ENCODE measurements at places on chromosomes 3 and 15.

DNA sequence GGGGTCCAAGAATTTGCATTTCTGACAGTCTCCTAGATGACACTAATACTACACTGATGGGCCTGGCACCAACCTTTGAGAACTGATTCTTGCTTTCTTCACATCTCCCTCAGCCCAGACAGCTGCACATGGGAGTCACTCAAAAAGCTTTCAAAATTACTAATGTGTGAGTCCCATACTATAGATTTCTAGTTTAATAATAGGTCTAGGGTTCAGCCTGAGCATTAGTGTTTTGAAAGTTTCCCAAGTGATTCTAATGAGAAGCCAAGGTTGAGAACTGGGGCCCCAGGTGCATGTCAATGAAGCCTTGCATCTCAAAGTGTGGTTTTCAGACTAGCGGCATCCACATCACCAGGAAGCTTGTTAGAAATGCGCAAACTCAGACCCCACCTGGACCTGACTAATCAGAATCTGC is 159.9 kb upstream of the CMC1 start:
- no peak for DNase-seq

DNA sequence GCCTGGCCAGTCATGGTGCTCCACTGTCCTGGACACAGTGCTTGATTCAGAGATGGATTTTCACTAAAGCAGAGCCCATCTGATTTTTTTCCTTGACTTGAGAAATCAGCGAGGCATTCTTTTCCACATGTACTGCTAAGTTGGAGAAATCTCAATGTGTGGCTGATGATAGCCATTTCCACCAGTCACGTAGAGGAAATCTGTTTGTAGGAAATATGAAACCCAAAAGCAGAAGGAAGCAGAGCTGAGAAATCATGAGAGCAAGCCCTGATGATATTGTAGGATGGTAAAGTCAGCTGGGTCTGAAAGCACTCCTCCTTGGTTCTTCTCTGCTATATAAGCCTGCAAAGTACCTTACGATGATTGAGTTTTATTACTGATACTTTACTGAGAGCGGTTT is 1233.4 kb downstream of the ROBO2 start:
- DNase-seq = no peak

- no peak for DNase-seq
Observed at GRCh38 chr3:148023994-148024393, 614.8 kb downstream of the ZIC1 start.

- no peak for DNase-seq
Observed at GRCh38 chr3:88003115-88003755, 55.6 kb downstream of the CGGBP1 start.

DNA sequence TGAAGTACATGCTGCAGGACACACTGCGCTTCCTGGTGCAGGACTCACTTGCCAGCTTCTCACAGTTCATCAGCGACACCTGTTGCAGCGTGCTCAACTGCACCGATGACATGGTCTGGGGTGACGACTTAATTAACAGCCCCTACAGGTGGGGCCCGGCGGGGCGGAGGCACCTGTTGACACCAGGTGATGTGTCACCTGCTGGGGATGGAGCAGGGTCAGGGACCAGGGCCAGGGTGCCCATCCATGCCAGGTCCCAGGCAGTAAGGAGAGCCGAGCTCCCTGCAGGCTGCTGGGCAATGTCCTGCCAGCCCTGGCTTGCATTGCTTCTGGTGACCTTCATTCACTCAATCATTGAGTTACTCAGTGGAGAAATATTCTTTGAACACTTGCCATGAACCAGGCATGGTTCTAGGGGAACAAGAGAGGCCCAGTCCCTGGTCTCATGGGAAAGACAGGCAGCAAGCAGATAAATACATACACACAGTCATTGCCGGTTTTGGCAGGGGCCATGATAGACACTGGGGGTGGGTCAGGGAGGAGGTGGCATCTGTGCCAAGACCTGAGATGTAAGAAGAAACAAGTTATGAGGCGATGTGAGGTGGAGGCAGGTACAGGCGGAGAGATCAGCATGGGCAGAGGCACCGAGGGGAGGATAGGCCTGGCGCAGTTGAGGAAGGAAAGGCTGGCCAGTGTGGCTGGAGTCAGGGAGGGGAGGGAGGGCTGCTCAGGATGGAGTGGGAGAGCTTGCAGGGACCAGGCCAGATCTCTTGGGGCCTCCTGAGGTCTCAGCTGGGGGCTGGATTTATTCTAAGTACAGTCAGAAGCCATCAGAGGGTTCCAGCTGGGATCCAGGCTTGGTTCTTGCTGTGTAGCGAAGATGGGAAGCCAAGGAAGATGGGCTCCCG is 30.8 kb downstream of the DNAH1 start:
- no peak for DNase-seq

DNA sequence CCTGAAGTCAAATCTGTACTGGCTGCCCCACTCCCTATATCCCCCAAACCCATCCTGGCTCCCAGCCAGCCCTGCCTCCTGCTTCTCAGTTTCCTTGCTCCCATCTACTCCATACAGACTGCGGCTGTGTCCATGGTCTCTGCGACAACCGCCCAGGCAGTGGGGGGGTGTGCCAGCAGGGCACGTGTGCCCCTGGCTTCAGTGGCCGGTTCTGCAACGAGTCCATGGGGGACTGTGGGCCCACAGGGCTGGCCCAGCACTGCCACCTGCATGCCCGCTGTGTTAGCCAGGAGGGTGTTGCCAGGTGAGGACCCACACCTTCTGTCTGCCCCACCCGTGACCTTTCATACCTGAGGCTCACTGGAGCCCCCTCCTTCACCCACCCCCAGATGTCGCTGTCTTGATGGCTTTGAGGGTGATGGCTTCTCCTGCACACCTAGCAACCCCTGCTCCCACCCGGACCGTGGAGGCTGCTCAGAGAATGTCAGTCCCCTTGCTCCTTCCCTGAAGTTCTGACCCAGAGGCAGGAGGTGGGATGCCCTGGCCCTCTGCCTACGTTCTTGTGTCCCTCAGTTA is 14.7 kb downstream of the STAB1 start:
- DNase-seq = no peak

GRCh38 chr3:65177960-65178376 is 490.2 kb upstream of the ADAMTS9 start:
- no peak for DNase-seq

- no peak for DNase-seq
Observed at GRCh38 chr3:162491952-162492351, 995.3 kb downstream of the OTOL1 start.

DNA sequence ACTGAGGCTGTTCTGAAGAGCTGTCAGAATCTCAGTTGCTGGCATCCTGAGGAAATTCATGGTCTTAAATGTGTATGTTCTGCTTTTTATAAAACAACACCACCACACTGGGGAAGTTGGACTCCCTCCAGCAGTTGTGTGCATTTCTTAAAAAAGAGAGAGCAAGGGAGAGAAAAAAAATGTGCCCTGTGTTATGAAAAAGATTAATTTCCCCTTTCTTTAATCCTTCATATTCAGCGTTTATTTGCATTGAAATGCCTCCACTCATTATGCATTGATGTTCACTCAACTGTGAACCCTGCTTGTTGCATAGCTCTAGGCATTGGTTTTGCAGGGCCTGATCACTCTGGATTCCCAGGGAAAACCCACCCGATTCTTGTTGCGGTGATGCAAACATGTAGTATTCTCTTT is 4.4 kb upstream of the ZNF609 start:
- no peak for DNase-seq

DNA sequence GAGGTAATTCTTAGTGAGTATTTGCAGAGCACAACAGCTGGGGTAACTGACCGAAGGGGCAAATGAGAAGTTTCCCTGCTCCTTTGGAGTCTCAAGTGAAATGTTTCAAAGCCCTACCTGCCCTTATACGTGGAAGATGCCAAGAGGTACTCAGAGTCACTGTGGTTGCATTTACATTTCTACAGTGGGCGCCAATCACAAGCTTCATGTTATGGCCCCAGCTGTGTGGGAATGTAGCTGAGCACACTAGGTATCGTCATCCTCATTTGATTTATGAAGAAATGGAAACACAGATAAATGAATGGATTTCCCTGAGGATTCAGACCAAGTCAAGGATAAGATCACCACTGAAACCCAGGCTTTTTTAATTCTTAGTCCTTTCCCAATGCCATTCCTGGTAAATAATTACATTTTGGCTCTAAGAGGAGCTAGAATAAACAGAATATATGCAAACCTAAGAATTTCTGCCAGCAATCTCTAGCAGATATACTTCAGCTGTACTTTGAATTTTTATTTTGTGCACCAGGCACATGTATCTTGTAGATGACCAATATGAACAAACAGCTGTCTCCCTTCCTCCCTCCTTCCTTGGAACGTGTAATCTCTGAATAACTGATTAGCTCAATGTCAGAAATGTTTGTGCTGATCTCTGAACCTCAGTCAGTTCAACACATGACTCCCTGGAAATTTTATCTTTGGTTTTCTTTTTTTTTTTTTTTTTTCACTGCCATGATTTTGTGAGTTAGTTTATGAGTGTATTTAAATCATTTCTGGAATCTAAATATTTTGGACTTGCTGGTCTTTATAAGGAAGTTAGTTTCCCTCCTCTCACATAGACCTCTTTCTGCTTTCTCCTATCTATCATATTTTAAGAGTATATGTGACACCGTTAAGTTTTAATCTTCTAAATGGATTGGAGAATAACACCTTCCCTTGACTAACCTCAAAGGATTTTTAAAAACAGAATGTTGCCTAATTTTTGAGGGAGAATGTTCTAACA is 69.2 kb downstream of the MAP2K5 start:
- no peak for DNase-seq

- DNase-seq = no peak
Observed at GRCh38 chr15:65762914-65763787, 28.9 kb downstream of the DENND4A start.

- no peak for DNase-seq
Observed at GRCh38 chr3:122787872-122788271, 5.8 kb downstream of the HSPBAP1 start.

GRCh38 chr3:23685541-23686258 is 120.1 kb upstream of the UBE2E1 start:
- DNase-seq = no peak

DNA sequence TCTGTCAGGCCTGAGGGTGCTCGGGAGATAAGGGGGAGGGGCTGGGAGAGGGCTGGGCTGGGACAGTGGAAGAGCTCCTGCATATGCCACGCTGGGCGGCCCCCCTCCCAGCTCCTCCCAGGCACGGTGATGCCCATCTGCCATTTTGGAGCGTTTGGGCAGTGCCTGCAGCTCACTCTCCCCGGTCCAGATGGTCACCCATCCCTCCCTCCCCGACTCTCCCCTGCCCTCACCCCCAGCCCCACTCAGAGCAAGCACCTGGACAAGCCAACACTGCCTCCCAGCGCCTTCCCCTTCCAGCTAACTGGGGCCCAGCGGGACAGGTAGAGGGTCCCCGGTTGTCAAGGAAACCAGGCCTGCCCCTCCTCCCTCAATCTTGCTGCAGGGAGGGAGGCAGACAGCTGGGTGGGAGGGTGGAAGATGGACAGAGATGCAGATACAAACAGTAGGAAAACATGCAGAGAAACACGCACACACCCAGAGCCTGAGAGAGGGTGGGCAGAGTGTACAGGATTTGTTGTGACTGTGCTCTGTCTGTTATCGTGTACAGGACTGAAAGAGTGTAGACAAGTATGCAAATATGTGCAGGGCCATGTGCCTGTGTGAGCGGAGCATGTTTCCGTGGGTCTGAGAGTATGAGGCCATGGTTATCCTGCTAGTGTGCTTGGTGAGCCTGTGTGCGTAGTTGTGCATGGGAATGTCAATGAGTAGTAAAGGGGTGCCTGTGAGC is 17.5 kb upstream of the CORO2B start:
- DNase-seq = no peak

GRCh38 chr3:182795389-182795782 is 2.1 kb downstream of the ATP11B start:
- peak; percentile 1 for DNase-seq

- DNase-seq = no peak
Observed at GRCh38 chr3:195113048-195113447, 157.9 kb downstream of the XXYLT1 start.

DNA sequence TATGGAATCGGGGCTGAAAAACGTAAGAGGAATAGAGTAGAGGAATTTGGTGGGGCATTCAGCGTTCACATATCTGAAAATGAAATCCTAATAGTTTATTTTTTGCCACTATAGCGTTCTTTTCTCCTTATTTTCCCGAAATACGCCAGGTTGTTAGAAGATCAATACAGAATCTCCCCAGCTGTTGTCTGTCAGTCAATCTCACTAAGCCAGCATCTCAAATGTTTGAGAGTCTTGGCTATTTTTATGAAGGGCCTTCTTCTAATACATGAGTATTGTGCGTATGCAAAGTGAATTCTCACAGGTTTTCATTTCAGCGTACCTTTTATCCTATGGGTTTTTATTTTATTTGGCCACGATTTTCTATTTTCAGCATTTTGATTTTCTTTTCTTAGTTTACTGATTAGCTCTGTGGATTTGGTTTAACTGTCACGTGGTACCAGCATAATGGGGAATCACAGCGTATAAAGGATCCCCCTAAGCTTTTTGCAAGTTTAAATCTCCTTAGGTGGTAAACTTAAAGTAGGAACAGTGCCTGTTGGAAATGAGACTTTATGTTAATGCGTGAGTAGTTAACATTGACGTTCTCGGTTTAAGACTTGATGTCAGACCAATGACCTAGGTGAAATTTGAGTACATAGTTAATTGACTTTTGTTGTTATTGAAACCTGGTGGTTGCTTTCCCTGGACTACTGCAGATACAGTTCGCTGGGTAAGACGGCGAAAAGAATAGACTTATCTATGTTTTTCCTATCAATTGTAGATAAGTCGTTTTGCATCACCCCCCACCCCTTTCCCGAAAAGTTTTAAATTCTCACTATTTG is 1.3 kb downstream of the FXR1 start:
- no peak for DNase-seq

- no peak for DNase-seq
Observed at GRCh38 chr3:64684715-64685261, 3.0 kb downstream of the ADAMTS9 start.

DNA sequence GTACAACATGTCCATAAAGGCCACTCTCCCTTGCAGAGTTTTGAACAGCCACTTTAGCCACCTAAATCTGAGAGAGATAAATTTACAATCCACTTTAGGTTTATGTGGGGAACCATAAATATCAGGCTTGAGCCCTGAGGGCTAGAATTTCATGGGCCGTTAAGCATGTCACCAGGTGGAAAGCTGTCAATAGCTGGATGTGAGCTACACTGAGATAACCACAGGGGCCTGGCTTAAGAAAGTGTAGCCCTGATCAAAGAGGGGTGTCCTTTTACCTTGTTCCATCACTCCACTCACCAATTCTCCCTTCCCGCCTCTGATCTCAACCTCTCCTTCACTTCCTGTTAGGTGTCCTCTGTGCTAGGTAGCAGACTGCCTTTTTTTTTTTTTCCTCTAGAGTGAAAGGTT is 172.8 kb upstream of the ICE2 start:
- no peak for DNase-seq

GRCh38 chr15:65154720-65155119 is 21.1 kb upstream of the PDCD7 start:
- no peak for DNase-seq

GRCh38 chr3:190360228-190360627 is 27.7 kb upstream of the CLDN16 start:
- no peak for DNase-seq

- no peak for DNase-seq
Observed at GRCh38 chr15:90617668-90618097, 88.0 kb downstream of the CRTC3 start.
